ENCODE measurements at places on chromosomes 3 and 15. TPM values are rescaled to one million over a fixed set of nuclear protein-coding genes. Genes with fewer than 3 reads are reported as not detected.

Gene RAB27A
- total RNA-seq, result 27.6 TPM

Gene SLC15A2
- total RNA-seq, result 44.1 TPM

Gene DPPA4
- total RNA-seq, result not detected

Gene CCR2
- 6.5 TPM for total RNA-seq

Gene RPL35A
- 1,367 TPM for total RNA-seq

Gene PLS1
- total RNA-seq, result 6.4 TPM

Gene CATSPER2
- total RNA-seq, result 10.1 TPM

Gene FBXO40
- total RNA-seq, result 0.68 TPM

Gene GOLGA8N
- 3.9 TPM for total RNA-seq

Gene ITIH4
- 4.9 TPM for total RNA-seq

Gene UBA7
- 50.5 TPM for total RNA-seq

Gene ZBTB20
- total RNA-seq, result 189 TPM

Gene LRRIQ4
- 0.74 TPM for total RNA-seq

Gene ANKRD63
- total RNA-seq, result not detected

Gene C2CD4B
- total RNA-seq, result 1.2 TPM

Gene UPK1B
- total RNA-seq, result not detected

Gene NEK10
- 8.9 TPM for total RNA-seq

Gene CNTN3
- 5.2 TPM for total RNA-seq

Gene P3H2
- 82.8 TPM for total RNA-seq

Gene MUSTN1
- 14.4 TPM for total RNA-seq

Gene SI
- total RNA-seq, result 0.40 TPM

Gene TTLL13
- total RNA-seq, result 0.51 TPM

Gene KNG1
- total RNA-seq, result not detected

Gene SPATA12
- total RNA-seq, result 0.28 TPM

Gene MYEF2
- total RNA-seq, result 10.2 TPM

Gene TUSC7
- not detected for total RNA-seq

Gene FBXW12
- not detected for total RNA-seq

Gene ANKRD34C
- not detected for total RNA-seq

Gene PODXL2
- total RNA-seq, result 73.7 TPM

Gene CHAC1
- total RNA-seq, result 0.18 TPM

Gene FANCD2
- 13.2 TPM for total RNA-seq

Gene C2CD4A
- total RNA-seq, result 0.28 TPM

Gene DUOXA1
- total RNA-seq, result 38.8 TPM

Gene NR1I2
- 0.85 TPM for total RNA-seq

Gene SCAMP5
- 24.4 TPM for total RNA-seq

Gene CADPS
- total RNA-seq, result 4.0 TPM

Gene ADAMTS7
- 1.6 TPM for total RNA-seq

Gene STOML1
- 26.8 TPM for total RNA-seq

Gene RTP4
- 2.7 TPM for total RNA-seq

Gene CLDN16
- 0.45 TPM for total RNA-seq

Gene GPR149
- 0.09 TPM for total RNA-seq

Gene RAF1
- 101 TPM for total RNA-seq

Gene SLC28A2
- 0.51 TPM for total RNA-seq

Gene ALDH1A2
- total RNA-seq, result 8.2 TPM

Gene ECE2
- 0.57 TPM for total RNA-seq

Gene CPA3
- total RNA-seq, result 2.6 TPM

Gene CASR
- 1.2 TPM for total RNA-seq

Gene MCTP2
- total RNA-seq, result 46.3 TPM

Gene TMEM207
- not detected for total RNA-seq

Gene PLD1
- total RNA-seq, result 15.8 TPM

Gene LIPH
- total RNA-seq, result 17.0 TPM

Gene SNRPN
- 312 TPM for total RNA-seq

Gene EFHB
- total RNA-seq, result 0.96 TPM

Gene CCR9
- not detected for total RNA-seq

Gene IQCF5
- total RNA-seq, result not detected

Gene NPAP1
- 1.6 TPM for total RNA-seq

Gene MAGEL2
- 0.82 TPM for total RNA-seq

Data from prostate gland (tissue), 2 donors.